ENCODE measurements at places on chromosomes 7 and 10.

DNA sequence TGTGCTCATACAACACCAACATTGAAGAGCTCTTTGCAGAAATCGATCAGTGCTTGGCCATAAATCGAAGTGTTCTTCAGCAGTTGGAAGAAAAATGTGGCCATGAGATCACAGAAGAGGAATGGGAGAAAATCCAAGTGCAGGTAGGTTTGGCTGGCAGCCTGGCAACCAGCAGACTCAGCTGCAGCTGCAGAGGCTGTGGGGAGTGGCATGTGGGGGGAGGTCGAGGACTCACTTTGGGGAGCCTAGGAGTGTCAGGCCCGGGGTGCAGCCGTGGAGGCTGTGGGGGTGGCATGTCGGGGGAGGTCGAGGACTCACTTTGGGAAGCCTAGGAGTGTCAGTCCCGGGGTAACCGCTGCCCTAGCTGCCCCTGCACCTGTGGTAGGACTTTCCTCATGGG, 35.1 kb downstream of the RNF32 start:
- peaks cover 12% of the 10 kb centered on the region for H3K36me3 ChIP-seq
- no peak overlapping the region for H3K4me3 ChIP-seq
- DNase-seq = no peak
- no peaks in the 10 kb centered on the region for H3K27me3 ChIP-seq
- H3K27ac ChIP-seq = no peak overlapping the region
- H3K4me1 ChIP-seq = no peaks in the 10 kb centered on the region

DNA sequence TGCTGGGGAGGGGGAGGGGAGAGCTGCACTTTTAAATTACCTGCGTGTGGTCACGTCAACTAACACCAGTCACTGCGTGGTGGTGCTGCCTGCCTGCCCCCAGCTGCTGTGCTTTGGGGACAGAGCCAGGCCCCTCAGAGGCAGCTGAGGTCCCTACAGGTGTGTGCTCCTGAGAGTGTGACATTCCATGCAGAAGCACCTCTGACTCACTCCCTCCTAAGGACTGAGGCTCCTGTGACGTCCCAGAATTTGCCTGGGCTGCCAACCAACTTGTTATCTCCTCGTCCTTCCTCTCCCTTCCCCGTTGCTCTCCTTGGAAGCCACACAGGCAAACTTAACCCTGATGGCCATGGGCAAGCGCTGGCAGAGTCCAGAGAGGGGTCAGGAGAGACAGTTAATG, 563.0 kb downstream of the PARD3 start:
- H3K4me1 ChIP-seq = no peaks in the 10 kb centered on the region
- DNase-seq = no peak
- H3K27me3 ChIP-seq = no peaks in the 10 kb centered on the region
- H3K36me3 ChIP-seq = no peaks in the 10 kb centered on the region
- no peak overlapping the region for H3K27ac ChIP-seq

GRCh38 chr7:157827045-157827862, 490.4 kb downstream of the DNAJB6 start:
- no peak overlapping the region for H3K27ac ChIP-seq
- H3K4me3 ChIP-seq = no peak overlapping the region
- no peaks in the 10 kb centered on the region for H3K27me3 ChIP-seq
- no peaks in the 10 kb centered on the region for H3K36me3 ChIP-seq

GRCh38 chr10:71580926-71581325, 138.7 kb downstream of the C10orf105 start:
- no peak for DNase-seq
- H3K4me3 ChIP-seq = no peak overlapping the region
- H3K27ac ChIP-seq = no peak overlapping the region
- H3K4me1 ChIP-seq = no peaks in the 10 kb centered on the region
- no peaks in the 10 kb centered on the region for H3K36me3 ChIP-seq

GRCh38 chr7:47653550-47654411, 71.9 kb upstream of the TNS3 start:
- H3K36me3 ChIP-seq = no peaks in the 10 kb centered on the region
- H3K27me3 ChIP-seq = no peaks in the 10 kb centered on the region
- H3K4me1 ChIP-seq = no peaks in the 10 kb centered on the region
- DNase-seq = no peak

GRCh38 chr7:17289074-17289645, 9.3 kb upstream of the AHR start:
- H3K36me3 ChIP-seq = no peaks in the 10 kb centered on the region
- DNase-seq = no peak
- no peak overlapping the region for H3K4me3 ChIP-seq
- no peak overlapping the region for H3K27ac ChIP-seq

DNA sequence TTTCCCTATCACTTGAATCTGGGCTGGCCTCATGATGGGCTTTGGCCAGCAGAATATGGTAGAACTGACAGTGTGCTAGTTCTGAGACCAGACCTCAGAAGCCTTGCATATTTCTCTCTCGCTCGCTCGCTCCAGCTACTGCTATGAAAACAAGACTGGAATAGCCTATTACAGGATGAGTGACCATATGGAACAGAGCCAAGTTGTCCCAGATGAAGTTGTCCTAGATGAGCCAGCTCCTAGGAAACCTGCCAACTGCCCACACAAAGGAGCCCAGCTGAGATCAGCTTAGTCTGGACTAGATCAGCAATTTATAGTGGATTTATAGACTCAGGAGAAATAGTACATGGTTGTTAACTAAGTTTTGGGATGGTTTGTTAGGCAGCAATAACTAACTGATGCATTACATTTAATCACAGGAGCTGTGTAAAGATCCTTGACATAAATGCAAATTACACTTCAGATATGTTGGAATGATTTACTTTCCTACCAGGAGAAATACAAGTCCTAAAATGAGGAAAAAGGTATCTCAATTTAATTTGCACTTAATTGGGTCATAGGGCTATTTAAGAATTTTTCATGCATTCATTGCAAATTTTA, 6.8 kb upstream of the HECW1 start:
- no peaks in the 10 kb centered on the region for H3K4me1 ChIP-seq
- H3K27ac ChIP-seq = no peak overlapping the region
- no peaks in the 10 kb centered on the region for H3K36me3 ChIP-seq

DNA sequence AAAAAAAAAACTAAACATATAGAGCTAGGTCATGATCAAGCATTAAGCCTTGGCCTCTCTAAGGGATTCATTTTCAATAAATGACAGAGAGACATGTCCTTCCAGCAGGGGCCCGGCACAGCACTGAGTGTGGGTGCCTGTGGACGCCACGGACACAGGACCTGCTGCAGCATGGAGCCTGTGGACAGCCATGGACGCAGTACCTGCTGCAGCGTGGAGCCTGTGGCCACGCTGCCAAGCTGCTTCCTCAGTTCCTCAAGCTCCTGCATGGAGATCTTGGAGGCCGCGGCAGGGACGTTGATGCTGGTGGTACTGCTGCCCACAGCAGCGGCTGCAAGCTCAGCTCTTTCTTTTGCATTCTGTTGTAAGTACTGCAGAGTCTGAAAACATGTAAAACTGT, 9.4 kb downstream of the TUBGCP2 start:
- DNase-seq = no peak
- peaks cover 33% of the 10 kb centered on the region for H3K36me3 ChIP-seq
- no peak overlapping the region for H3K27ac ChIP-seq
- H3K4me3 ChIP-seq = no peak overlapping the region
- no peaks in the 10 kb centered on the region for H3K4me1 ChIP-seq

- DNase-seq = no peak
- no peak overlapping the region for H3K27ac ChIP-seq
- no peak overlapping the region for H3K4me3 ChIP-seq
- H3K4me1 ChIP-seq = no peaks in the 10 kb centered on the region
- H3K27me3 ChIP-seq = no peaks in the 10 kb centered on the region
- H3K36me3 ChIP-seq = no peaks in the 10 kb centered on the region
These were observed 46.7 kb downstream of the TFAM start for GRCh38 chr10:58431903-58432302.

GRCh38 chr10:14271621-14272020, 59.1 kb downstream of the FRMD4A start:
- H3K27me3 ChIP-seq = no peaks in the 10 kb centered on the region
- no peaks in the 10 kb centered on the region for H3K36me3 ChIP-seq
- no peak overlapping the region for H3K4me3 ChIP-seq

- H3K4me1 ChIP-seq = no peaks in the 10 kb centered on the region
- DNase-seq = no peak
- no peaks in the 10 kb centered on the region for H3K36me3 ChIP-seq
- H3K27ac ChIP-seq = no peak overlapping the region
- no peak overlapping the region for H3K4me3 ChIP-seq
These were observed 14.8 kb downstream of the PTPRE start for GRCh38 chr10:127921753-127922145.

Data from GM12878 (cell line).